ENCODE measurements at places on chromosomes 7 and 10.
A peak's percentile ranks its signal among the peaks of the same experiment; 100 is the strongest.

DNA sequence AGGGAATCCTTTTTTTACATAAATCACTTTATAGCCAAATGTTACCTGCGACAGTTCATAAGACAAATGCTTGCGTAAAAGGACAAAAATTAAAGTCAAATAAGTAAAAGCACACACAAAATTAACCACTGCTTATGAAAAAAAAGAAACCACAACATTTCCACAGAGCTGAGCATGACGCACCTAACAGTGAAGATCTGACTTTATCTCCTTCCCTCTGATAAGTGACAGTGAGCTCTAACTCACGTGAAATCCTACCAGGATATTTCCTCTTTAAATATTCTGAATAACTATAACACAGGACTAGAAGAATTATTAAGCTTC is 225.5 kb downstream of the SFMBT2 start:
- no peak for DNase-seq

GRCh38 chr10:103890194-103890658 is 27.8 kb downstream of the STN1 start:
- no peak for DNase-seq

- no peak for DNase-seq
Measured at GRCh38 chr7:132901241-132901640, 180.6 kb downstream of the CHCHD3 start.

- DNase-seq: no peak
Measured at GRCh38 chr10:114102256-114102655, 58.6 kb downstream of the ADRB1 start.

DNA sequence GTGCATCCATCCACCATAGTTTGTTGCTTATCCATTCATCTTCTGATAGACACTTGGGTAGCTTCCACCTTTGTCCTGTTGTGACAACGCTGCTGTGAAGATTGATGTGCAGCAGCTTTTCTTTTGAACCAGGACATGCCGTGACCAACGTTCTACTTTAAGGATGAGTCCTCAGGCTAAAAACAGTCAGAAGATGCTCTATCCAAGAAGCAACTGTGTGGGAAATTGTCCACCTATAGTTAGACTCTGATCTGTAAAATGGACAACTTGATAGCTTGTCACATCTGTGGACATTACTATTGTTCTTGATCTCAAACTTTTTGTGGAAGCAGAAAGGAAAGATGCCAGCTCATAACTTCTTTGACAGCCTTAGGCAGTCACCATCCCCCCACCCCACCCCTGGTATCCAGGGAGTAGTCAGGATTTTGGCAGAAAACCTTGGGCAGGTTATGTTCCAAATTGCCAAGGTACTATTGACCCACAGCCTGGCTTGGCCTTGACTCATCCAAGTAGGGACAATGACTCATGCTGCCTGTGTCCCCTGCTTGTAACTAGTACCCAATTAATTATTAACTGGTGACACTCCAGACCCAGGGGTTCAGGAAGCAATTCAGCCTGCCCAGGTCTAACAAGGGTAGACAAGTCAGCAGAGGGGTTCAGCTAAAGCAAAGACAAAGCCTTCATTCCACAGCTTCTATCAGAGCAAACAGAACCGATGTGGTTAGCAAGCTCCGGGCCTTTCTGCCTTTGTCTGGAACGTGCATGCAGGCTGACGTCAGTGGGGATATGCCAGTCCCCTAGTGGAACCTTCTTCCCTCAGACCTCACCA is 99.6 kb upstream of the ANLN start:
- DNase-seq: no peak

DNA sequence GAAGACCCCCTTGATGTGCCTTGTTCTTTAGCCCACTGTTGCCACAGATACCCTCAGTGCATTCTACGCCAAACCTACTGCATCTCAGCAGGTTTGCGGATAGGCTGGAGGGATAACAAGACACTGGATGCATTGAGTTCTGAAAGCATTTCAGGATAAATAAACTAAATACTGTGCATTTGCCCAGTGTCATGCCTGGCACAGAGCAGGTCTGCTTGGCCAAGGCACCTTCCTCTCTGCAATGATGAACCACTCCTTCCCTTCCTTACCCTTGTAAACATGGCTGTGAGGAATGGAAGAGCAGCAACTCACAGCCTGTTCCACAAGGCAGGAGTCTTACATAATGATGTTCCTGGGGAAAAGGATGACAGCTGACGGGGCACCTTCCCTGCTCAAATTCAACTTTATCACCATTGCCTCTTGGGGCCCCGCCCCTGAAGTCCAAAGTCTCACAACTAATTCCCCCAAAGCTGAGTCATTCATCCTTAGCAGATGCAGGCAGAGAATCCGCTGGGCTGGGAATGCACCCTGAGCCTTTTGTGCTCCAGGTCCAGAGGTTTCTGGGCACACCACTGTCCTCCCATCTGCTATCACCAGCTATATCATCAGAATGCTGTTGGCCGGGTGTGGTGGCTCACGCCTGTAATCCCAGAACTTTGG is 11.6 kb downstream of the DDX56 start:
- no peak for DNase-seq

GRCh38 chr10:125055446-125055845 is 104.9 kb downstream of the CTBP2 start:
- no peak for DNase-seq

- DNase-seq: no peak
Measured at GRCh38 chr7:126702242-126703016, 550.3 kb downstream of the GRM8 start.

DNA sequence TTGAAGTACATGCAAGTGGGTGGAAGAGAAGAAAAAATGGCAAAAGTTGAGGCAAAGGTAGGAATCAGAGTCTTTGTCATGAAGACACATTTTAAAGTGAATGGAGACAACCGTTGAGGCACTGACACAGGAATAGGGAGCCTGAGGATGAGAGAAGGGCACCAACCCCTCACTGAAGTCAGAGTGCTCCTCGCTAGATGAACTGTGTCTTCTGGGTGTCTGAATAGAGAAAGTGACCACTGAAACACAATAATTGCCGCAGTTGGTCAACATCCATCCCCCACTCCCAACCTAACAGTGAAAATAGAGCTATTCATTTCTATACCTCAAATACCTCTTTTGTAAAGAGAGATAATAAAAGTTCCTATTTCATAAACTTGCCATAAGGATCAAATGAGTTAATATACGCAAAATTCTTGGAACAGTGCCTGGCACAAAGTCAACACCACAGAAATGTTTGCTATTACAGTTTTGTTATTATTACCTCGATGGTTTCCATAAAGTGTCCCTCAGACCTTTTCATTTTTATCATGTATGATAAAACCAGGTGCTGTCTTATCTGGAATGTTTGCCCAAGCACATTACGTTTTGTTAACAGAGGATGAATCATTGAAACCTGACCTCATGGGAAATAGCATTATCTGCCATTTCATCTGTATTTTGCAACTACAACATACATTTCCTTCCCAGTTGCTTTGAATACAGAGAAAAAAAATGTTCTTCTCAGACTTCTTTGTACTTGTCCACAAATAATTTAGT is 61.8 kb upstream of the SP4 start:
- DNase-seq: peak; percentile 30

DNA sequence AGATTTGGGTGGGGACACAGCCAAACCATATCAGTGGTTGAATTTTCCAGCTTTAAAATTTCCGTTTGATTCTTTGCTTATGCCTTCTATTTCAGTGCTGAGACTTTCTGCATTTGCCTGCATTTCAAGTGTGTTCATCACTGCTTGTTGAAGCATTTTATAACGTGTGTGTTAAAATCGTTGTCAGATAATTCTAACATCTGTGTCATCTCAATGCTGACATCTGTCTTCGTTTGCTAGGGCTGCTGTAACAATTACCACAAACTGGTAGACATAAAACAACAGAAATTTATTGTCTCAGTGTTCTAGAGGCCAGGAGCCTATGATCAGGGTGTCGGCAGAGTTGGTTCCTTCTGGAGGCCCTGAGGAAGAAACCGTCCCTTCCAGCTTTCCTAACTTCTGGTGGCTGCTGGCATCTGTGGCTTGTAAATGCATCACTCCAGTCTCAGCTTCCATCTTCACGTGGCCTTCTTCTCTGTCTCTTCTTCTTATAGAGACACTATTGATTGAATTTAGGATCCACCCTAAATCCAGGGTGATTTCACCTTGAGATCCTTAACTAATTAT is 71.1 kb upstream of the SDK1 start:
- no peak for DNase-seq

Data from astrocyte of the spinal cord (primary cell).